ENCODE measurements at places on chromosomes 3 and 15.
A peak's percentile ranks its signal among the peaks of the same experiment; 100 is the strongest.

DNA sequence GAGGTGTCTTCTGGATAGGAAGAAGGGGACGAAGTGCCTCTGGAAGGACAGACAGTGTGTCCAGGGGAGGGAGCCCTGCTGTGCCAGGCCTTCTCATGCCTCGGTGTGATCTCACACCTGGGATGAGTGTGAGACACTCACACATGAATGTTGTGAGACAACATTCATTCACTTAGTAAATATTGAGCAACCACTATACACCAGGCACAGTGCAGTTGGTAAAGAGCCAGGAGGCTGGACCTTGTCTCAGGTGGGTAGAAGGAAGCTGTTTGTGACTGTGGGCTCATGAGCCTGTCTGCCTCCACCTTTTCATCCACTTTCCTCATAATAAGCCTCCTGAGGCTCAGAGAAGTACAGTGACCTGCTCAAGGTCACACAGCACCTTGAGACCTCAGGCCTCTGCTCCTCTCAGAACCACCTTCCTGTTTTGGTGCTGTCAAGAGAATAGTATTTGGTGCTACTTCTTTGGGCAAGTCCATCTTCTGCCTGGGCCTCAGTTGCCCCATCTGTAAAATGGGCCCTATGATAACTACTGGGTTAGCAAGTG lies 20.9 kb downstream of the SLC6A6 start:
- no peak for DNase-seq

GRCh38 chr15:101445562-101446517 lies 43.7 kb downstream of the PCSK6 start:
- DNase-seq = no peak

DNA sequence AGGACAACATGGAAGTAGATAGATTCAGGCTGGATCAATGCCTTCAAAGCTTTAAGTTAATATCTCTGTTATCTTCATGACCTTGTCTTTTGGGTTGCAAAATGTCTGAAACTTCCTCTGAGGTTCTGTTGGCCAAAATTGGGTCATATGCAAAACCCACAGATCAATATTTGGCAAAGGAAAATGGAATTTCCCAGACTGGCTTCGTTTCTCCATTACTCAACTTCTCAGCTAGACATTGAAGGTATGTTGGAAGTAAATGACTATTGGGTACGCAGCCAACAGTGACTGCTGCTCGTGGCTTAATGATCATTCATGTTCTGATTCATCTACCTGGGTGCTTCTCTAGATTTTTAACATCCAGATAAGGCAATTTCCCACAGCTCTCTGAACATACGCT lies 675.4 kb upstream of the SGO1 start:
- DNase-seq = no peak

DNA sequence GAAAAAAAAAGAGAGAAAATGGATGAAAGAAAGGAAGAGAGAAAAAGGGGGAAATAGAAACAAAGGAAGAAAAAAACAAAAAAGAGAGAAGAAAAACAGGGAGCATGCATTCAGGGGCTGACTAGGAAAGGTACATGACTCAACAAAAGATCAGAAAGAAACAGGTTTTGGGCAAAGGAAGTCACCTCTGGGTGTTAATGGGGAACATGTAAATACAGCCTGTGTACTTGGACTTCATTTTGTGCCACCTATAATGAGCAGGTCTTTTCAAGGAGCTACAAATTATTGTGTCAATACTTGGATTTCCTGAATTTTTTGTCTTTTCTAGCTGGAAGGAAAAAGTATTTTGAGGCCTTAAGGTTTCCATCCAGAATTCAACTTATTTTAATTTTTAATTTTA lies 53.4 kb upstream of the CCDC50 start:
- DNase-seq = no peak

DNA sequence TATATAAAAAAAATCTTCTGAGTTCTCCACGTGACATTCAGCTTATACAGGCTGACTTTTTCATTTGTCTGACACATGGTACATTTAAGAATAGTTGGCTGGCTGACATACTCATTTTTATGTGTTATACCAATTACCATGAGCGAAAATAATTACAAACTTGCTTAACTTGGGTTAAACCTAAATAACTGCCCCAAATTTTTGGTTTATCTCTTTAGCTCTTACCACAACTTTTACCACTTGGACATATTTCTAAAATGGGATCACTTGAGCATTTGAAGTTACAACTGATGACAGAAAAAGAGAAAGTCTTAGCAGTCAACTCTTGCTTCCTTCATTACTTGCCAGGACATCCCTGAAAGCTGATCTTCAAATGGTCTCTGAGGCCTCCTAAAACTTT lies 618.1 kb downstream of the RBMS3 start:
- DNase-seq = no peak

DNA sequence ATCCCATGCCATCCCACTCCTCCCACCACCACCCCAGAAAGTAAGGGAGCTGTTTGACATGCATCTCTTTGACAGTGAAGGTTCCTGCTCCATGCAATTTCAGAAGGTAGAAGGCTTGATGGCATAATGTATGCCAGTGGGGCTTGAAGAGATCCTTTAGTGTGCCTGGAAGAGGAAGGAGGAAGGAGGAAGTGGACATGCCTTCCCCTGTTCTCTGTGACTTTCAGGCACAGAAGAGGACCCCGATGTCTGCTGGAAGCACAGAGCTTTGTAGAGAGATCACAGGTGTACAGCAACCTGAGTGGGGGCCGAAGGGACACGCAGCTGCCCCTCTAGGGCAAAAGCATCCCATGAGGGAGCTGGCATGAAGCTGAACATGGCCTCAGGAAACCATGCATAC lies 171.6 kb downstream of the CD47 start:
- no peak for DNase-seq

GRCh38 chr3:28586325-28586724 lies 237.7 kb upstream of the AZI2 start:
- no peak for DNase-seq

- no peak for DNase-seq
Measured at GRCh38 chr15:77004189-77004588, 9.3 kb downstream of the PSTPIP1 start.

DNA sequence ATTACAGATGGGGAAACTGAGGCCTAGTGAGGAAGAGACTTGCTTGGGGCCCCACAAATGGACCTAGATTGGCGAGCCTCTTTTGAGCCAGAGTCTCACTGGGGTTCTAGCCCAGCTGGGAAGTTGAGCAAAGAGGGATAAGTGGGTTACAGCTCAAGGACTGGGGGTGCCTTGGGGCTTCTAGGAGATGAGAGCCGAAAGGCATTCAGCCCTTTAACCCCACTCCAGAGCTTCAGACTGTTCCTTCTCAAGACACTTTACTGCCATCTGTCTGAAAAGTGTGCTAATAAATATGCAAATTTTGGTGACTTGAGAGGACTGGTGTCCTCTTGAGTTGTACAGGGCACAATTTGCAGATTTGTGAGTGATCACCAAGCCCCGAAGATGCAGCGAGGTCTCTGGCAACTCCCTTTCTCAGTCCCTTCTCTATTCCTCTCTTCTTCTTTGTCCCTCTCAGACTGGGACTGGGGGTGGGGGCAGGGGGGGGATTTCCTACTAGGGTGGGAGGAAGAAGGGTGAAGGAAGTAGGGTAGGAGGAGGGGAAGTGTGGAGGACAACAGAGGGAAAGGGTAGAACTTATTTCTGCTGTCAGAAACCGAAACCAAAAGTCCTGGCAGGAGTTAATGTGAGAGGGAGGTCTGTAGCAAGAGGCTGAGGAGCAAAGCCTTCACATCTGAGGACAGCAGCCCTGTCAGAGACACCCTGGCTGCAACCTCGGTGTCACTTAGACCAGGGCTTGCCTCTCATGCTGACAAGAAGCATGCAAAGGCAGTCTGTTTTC lies 16.2 kb upstream of the ANKDD1A start:
- peak; percentile 59 for DNase-seq

DNA sequence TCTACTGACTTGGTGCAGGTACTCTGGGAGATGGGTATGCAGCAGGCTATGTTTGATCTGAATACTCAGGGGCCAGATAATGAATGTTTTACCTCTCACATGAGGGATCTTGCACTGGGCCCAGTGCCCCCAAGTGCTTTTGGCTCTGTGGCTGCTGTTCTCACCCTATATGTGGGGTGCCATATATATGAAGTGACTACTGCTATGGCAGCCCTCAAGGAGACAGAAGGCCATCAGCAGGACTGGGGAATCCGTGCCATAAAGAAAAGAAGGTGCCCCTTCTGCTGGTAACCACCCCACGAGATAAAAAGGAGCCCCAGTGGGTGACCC lies 302.1 kb downstream of the ZPLD1 start:
- DNase-seq = no peak

DNA sequence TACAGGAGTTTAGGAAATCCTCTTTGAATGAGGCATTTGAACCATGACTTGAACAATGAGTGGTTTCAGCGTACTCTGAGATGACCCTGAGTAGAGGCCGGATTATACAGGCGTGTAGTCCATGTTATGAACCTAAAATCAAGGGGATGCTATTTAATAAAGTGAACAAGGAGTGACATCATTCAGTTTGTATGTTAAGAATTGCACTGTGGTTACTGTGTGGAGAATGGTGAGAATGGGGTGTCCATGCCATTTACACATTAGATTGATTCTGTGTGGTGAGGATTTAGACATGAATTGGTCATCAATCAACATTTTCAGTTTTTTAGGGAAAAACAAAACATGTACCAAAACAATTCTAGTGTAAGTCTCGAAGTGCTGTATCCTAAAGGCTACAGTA lies 65.8 kb downstream of the TPRG1 start:
- DNase-seq = no peak

GRCh38 chr15:32987067-32987466 lies 207.4 kb downstream of the FMN1 start:
- DNase-seq = no peak

GRCh38 chr3:58754074-58754473 lies 87.5 kb upstream of the FAM3D start:
- no peak for DNase-seq

DNA sequence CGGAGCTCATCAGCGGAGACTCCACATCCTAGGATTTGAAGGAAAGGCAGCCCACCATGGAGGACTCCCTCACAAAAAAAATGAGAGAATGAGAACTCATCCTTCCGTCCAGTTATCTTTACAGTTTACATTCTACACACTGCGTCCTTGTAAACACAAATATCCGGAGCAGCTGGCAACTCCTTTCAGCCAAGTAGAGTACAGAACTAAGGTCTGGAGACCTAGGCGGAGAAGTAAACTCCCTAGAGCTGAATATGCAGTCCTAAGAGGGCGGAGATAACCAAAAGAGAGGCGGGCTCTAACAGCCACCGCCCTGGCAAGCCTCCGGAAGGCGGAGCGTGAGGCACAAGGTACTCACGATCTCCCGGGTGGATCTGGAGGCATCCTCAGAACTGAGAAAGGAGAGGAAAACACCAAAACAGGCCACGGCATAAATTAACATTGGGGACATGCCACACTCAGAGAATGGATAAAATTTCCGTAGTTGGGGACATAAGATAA lies 924 bp upstream of the SIN3A start:
- DNase-seq = peak; percentile 72

Data from NK-92 treated with Interleukin-12 subunit alpha and Interleukin-12 subunit beta, amount 100 ng/mL, for 24 hours (cell line).